Esophagus squamous epithelium (tissue), 5 donors: ENCODE measurements at places on chromosomes 5 and 9. TPM values are rescaled to one million over a fixed set of nuclear protein-coding genes. Genes with fewer than 3 reads are reported as not detected.

DNA sequence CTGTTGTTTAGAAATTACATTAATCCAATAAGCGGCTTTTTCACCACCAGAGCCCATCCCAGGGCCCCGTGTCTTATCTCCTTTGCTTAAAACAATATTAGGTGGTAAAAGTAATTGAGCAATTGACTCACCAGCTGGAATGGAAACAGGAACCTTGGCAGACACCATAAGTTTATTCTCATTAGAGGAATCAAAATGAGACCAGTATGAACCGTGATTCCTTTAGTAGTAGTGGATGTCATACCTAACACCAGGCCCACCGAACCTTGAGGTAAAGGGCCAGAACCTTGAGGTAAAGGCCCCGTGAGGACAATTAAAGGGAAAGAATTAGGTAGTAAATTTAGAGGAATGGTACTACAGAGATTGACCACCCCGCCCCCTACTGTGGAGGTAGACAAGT lies 16.5 kb downstream of the HSDL2 start:
- no peak for DNase-seq

- DNase-seq, result no peak
Measured at GRCh38 chr5:1963941-1964451, 81.3 kb upstream of the IRX4 start.

GRCh38 chr9:137658781-137659180 lies 40.0 kb downstream of the EHMT1 start:
- no peak for DNase-seq

The INSL6 gene
- total RNA-seq, result not detected

- DNase-seq, result no peak
Measured at GRCh38 chr9:71037521-71037920, 83.9 kb downstream of the TRPM3 start.

DNA sequence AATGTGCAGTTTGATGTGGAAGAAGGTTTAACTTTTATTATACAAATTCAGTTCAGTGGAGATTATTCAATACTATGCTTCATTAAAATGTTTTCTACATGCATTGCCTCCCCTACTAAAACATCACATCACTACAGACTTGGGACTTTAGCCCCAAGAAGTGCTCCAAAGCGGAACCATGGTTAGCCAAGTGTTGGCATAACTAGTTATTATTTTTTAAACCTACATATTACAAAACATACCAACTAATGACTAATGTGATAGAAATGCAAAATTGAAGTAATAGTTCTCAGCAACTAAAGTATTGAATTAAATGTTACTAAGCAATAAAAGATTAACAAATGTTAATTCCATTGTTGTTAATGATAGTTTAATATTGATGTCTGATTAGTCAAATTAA lies 74.5 kb downstream of the XRCC4 start:
- no peak for DNase-seq

DNA sequence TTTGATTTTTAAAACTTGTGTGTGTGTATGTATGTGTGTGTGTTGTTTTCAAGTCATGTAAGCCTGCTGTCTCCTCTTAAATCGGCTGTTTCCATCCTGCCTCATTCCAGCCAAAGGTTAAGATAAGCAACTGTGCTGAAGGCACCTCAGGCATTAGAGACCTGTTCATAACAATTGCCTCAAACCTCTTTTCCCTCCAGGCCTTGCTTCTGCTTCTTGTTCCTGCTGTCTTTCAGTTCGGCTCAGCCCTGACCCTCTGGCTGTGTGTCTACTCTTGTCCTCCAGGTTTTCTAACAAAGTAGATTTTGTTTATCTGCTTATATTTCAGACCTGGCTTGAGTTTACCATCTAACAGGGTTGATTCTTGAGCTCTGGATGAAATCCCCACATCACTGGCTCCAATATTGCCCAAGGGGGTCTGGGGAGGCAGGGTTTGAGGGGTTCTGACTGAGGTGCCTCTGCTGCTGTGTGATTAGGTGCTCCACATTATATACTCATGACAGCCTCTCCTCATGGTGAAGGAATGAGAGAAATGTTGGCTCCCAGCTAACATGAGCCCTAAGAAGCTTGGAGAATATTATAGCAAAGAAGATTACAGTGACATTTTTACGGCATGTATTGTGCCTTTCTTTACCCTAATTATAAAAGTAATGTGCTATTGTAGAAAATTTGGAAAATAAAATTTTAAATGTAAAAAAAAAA lies 229.7 kb upstream of the PIK3R1 start:
- DNase-seq, result no peak

The CFAP157 gene
- total RNA-seq, result 0.19 TPM

DNA sequence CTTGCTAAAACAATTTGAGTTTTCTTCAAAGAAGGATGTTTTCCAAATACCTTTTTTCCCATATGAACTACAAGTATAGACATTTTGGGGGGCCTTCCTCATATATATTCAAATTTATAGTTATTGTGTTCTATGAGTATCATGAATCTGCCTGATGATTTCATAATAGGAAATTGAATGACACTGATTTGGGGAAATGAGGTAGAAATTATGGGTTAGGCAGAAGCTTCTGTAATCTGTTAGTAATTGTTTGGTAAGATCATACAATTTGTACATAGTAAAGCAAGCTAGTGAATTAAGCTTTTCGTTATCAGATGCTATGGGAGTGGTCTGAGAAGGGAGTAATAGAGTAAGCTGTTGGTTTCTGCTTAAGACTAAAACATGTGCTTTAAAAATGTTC lies 98.0 kb downstream of the TRIO start:
- DNase-seq, result no peak

DNA sequence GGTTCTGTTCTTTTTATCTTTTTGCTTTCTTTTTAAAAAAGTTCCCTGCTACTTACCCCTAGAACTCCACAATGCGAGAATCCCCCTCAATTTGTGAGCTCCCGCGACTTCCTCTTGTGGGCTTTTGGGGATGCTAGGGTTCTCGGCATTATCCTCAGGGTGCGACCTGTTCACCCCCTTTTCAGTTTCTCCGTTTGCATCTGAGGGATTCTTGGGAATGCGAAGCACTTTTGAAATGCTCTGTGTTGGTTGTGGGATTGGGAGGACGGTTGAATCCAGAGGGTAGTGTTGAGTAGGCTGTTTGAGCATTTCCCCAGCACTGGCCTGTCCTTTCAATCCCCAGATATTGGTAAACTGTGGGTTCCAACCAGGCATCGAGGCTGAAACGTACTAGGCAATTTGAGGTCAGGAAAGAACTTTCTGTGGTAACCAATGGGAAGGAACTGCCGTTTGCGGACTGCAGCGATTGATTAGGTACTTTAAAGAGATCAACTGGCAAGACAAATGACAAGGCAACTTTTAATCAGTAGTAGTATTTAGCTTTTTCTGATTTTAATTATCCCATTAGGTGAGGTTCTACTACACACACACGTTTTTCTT lies 415 bp downstream of the XRCC4 start:
- peak; percentile 2 for DNase-seq

DNA sequence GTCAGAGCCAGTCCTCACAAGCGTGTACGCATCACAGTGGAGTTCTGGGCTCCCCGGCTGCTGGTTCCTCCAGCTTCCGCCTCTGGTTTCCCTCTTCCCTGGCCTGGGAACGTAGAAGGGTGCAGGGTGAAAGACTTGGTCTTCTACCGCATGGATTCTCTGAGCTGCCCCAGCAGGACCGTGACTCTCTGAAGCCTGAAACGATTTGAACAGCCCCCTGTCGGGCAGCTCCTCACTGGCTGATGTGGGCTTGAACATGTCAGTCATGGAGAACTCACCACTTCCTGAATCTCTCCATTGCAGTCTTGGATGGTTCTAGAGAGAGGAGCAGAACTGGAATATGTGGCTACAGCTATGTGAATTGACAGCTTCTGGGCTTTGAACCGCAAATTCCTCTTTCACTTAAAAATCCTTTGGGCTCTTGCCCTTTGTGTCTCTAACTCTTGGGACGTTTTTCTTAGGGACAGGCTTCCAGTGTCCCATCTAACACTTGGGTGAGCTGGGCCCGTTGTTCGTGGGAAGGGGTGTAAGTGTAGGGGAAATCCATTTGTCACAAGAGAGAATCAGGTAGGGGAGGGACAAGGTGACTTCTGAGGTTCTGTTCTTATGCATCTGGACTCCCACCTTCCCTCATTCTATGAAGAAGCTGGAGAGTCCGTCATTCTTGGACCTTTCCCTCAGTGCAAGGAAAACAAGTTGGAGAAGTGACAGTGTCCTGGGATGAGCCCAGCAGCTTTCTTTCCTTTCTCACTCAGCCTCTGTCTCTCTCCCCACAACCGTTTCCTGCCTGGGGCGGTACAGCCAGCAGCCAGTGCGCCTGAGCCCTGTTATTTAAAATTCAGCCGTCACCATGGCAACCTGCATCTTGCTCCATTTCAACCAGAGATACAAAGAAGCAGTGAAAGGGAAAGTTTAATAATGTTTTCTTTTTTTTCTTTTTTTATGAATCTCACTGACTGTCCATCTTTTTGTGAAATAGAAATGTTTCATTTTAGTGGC lies 84.7 kb downstream of the PTTG1 start:
- no peak for DNase-seq

The PDLIM4 gene
- total RNA-seq, result 16.5 TPM

The CLTA gene
- total RNA-seq, result 165 TPM

The DBH gene
- not detected for total RNA-seq

The NR5A1 gene
- not detected for total RNA-seq

GRCh38 chr5:74272831-74273451 lies 367.6 kb downstream of the ENC1 start:
- DNase-seq, result no peak

The STKLD1 gene
- not detected for total RNA-seq

The GADD45G gene
- 13.8 TPM for total RNA-seq

GRCh38 chr5:169650701-169651331 lies 13.7 kb downstream of the DOCK2 start:
- no peak for DNase-seq

The FAM169A gene
- 5.8 TPM for total RNA-seq

The FBP2 gene
- total RNA-seq, result not detected

DNA sequence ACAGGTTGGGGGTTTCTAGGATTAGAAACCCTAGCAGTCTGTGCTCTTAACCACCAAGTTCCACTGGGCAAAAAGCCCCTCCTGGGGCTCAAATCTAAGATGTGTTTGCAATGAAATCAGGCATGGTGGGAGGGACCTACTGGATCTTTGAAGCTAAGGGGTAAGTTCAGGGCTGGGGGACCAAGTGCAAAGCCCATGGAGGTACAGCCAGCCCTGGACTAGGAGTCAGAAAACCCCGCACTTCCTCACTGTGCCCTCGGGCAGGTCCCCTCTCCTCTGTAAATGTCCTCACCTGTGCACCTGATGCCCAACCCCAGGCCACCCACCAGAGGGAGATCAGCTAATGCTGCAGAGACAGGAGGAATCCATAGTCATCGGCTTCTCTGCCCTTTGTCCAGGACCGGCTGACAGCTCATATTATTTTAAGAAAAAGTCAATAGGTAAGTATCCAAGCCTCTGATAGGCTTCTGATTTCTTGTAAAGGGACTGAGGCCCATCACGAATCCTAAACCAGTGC lies 138.3 kb downstream of the PAX5 start:
- DNase-seq, result no peak

The AGXT2 gene
- not detected for total RNA-seq

The DRD1 gene
- 0.06 TPM for total RNA-seq

The KCNT1 gene
- total RNA-seq, result not detected

- DNase-seq, result no peak
Measured at GRCh38 chr5:73789851-73790281, 163.9 kb downstream of the ARHGEF28 start.

The OR1J2 gene
- not detected for total RNA-seq

GRCh38 chr5:40606077-40606765 lies 73.5 kb upstream of the PTGER4 start:
- DNase-seq, result no peak

GRCh38 chr5:100517301-100517974 lies 17.7 kb upstream of the FAM174A start:
- DNase-seq, result peak; percentile 1

The CAMK4 gene
- total RNA-seq, result 2.5 TPM

GRCh38 chr5:29518176-29518575 lies 1675.3 kb upstream of the CDH6 start:
- no peak for DNase-seq

- no peak for DNase-seq
Measured at GRCh38 chr5:91266184-91266705, 116.9 kb downstream of the ARRDC3 start.

The FOXD1 gene
- not detected for total RNA-seq

GRCh38 chr5:108905805-108906204 lies 158.1 kb downstream of the FER start:
- DNase-seq, result no peak

DNA sequence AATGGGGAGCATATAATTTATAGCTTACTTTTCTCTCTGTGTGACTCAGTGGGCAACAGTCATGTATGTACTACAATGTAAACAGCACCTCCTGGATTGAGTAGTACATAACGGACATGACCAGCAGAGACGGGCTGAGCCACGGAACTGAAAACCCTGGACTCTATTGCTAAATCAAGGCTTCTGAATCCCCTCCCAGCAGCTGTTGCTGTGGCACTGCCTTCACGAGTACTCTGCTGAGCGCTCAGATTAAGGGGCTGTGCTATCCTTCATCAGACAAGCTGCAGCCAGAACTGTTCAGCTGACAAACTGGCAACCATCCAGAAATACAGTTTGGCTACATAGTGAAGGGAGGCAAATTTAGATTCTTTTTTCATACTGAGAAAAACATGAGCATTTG lies 131.3 kb upstream of the CCDC180 start:
- no peak for DNase-seq

GRCh38 chr5:142626786-142627185 lies 59.1 kb downstream of the FGF1 start:
- DNase-seq, result no peak

- DNase-seq, result no peak
Measured at GRCh38 chr5:135471726-135472125, 19.6 kb upstream of the TIFAB start.
